ENCODE measurements at places on chromosomes 1 and 21. TPM values are rescaled to one million over a fixed set of nuclear protein-coding genes. Genes with fewer than 3 reads are reported as not detected.

DNA sequence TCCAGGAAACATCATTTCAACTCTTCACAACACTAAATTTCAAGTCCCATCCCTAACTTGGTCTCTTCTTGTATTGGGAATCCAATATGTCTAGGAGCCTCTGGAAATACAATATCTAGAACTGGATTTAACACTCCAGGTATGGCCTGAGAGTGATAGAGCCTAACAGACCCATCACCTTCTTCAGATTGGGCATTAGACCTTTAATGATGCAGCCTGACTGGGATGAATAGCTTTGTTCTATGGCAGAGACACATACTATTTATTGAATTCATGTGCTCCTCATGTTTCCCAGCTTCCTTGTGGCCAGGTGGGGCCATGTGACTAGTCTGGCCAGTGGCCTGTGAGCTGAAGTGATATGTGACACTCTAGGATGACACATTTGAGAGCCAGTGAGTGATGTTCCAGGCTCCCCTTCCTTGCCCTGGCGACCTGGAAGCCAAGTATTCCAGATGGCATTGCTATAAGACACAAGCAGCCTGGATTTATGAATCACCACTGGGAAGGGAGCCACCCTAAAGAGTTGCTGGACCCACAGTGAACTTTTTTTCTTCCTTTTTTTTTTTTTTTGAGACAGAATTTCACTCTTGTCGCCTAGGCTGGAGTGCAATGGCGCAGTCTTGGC lies 31.0 kb upstream of the POU3F1 start:
- no peak overlapping the region for H3K27ac ChIP-seq

Gene HIVEP3
- total RNA-seq: 10.1 TPM

Gene FCRLB
- total RNA-seq: not detected

Gene CFHR5
- total RNA-seq: not detected

Measured in upper lobe of left lung (tissue), 6 donors.